ENCODE measurements at places on chromosomes 7 and 10.

- no peak for DNase-seq
Observed at GRCh38 chr7:47534322-47535034, 47.4 kb downstream of the TNS3 start.

DNA sequence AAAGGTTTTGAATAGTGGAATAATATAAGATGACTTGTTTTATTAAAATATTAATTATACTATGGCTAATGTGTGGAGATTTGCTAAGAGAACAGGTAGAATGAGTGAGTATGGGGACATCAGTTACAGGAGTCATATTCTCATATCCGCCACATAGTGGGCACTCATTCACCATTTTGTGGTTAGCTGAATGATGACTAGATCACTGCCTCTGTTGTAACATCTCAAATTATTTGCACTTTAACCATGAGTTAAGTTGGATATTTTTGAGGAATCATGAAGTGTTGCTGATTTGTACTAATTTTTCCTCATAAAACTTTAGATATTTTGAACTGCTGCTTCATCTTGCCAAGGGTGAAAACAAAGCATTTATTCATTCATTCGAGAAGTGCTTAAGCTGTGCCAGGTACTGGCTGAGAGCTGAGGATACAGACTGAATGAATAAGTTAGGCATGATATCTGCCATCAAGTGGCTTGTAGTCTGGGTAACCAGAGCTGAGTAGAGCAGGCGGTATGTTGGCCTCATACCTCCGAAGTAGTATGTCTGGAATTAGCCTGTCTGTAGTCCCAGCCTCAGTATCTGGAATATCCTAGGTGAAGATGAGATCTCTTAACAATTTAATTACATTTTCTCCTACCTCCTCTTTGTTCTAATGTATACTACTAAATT lies 100.5 kb downstream of the ZEB1 start:
- DNase-seq = no peak

- no peak for DNase-seq
Observed at GRCh38 chr7:77205706-77206105, 6.1 kb upstream of the FGL2 start.

DNA sequence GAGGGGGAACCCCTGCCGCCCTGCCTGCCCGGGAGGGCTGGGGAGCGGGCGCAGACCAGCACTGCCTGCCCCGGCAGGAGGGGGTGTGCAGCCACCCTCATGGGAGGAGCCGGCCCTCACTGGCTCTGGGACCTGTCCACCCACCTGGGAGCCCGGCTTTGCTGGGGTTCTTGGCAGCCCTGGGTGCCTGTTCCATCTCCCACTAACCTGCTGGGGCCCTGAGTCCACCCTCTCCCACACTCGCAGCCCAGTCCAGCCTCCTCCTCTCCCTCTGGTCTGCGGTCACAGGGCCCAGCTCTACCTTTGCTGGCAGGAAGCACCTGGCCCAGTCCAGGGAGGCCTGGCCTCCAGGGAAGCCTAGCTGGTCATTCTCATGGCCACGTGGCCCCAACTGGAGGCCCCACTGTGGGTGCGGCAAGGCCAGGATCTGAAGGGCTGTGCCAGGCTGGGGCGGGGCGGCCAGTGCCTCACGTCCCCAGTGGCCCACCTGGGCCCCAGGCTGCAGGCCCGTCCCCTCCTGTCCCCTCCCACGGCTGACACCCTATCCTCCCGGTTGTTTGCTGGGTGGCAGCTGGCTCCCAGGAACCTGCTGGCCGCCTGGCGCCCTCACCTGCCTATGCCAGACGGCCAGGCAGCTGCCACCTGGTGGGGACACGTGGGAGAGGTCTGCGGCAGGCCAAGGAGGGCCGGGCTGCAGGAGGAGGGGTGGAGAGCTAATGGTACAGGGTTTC lies at the start of gene TMEM184A:
TSS of gene TMEM184A (minus strand) at position 393 of the 731 bp plus-strand sequence. CDS start 721 bp downstream, outside the sequence.
- peak; percentile 36 for DNase-seq

- DNase-seq = no peak
Observed at GRCh38 chr10:123585477-123586445, 80.4 kb upstream of the GPR26 start.

GRCh38 chr10:113959383-113959760 lies 84.3 kb upstream of the ADRB1 start:
- DNase-seq = no peak

- DNase-seq = no peak
Observed at GRCh38 chr10:119620241-119621077, 23.7 kb upstream of the TIAL1 start.

GRCh38 chr7:36659172-36659516 lies 65.2 kb downstream of the AOAH start:
- DNase-seq = no peak

- no peak for DNase-seq
Observed at GRCh38 chr10:60604342-60604741, 173.9 kb upstream of the CDK1 start.

- DNase-seq = no peak
Observed at GRCh38 chr10:61901829-61902444, 438 bp downstream of the ARID5B start.

- no peak for DNase-seq
Observed at GRCh38 chr7:91041901-91042484, 222.2 kb upstream of the FZD1 start.

DNA sequence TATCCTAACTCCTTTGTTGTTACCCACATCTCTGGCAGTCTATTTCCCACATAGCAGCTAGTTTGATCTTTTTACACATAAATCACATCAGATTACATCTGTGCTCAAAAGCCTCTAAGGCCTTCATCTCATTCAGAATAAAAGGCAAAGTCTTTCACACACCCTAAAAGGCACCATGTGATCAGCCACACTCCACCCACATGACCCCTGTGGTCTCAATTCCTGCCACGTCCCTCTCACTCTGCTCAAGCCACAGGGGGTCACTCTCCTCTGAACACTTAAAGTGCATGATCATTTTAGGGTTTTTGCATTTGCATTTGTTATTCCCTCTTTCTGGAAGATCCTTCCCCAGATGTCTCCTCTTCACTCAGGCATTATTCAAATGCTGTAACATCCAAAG lies 30.8 kb downstream of the ELAPOR2 start:
- DNase-seq = no peak

GRCh38 chr10:117903854-117904253 lies 142.9 kb downstream of the RAB11FIP2 start:
- no peak for DNase-seq

DNA sequence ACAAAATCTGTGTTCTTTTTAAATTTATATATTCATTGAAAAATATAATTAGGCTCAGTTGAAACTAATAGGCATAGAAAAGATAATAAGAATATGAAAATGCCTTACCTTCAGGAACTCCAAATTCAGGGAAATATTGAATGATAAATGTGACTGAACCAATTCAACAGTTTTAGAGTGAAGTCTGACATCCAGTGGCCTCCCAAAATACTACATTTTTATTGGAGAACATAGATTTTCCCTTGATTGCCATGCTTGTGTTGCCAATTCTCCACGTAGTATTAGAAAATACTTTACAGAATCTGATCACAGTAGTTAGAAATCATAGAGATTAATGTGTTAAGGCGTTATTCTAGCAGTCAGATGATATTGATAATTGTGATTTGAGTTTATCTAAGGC lies 1246.7 kb downstream of the GATA3 start:
- DNase-seq = no peak

- peak; percentile 9 for DNase-seq
Observed at GRCh38 chr10:123614888-123615287, 51.3 kb upstream of the GPR26 start.

- no peak for DNase-seq
Observed at GRCh38 chr10:62961951-62962523, 145.9 kb upstream of the EGR2 start.

- no peak for DNase-seq
Observed at GRCh38 chr7:7992506-7992905, 23.9 kb downstream of the GLCCI1 start.

DNA sequence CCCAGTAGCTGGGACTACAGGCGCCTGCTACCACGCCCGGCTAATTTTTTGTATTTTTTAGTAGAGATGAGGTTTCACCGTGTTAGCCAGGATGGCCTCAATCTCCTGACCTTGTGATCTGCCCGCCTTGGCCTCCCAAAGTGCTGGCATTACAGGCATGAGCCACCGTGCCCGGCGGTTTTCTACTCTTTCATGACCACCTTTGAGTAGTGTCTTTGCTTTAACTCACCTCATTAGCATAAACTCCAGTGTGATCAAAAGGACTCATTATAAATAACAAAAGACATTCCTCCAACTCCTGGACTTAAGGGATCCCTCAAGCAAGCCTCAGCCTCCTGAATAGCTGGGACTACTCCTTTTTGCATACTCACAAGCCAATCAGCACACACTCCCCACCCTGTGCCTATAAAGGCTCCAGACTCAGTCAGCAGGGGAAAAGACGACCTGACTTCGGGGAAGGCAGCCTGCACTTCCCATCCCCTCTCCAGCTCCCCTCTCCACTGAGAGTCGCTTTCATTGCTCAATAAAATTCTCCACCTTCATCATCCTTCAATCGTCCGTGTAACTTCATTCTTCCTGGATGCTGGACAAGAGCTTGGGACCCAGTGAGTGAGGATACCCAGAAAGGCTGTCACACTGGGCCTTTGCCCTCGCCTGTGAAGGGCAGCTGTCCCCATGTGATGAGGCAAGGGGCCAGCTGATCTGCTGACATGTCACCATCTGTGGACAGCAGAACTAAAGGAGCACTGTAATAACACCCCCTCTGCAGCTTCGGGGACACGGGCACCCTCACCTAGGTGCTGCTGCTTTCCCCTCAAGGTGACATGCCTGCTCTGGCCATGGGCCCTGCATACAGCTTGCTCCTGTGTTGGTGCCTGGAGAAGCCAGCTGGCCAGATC lies 35.0 kb upstream of the EIF4H start:
- no peak for DNase-seq

GRCh38 chr10:119872610-119872859 lies at the start of gene MCMBP:
Gene MCMBP, minus strand, starts transcription at chr10:119872843. Its CDS starts 259 bp downstream, at chr10:119872584.
- no peak for DNase-seq

DNA sequence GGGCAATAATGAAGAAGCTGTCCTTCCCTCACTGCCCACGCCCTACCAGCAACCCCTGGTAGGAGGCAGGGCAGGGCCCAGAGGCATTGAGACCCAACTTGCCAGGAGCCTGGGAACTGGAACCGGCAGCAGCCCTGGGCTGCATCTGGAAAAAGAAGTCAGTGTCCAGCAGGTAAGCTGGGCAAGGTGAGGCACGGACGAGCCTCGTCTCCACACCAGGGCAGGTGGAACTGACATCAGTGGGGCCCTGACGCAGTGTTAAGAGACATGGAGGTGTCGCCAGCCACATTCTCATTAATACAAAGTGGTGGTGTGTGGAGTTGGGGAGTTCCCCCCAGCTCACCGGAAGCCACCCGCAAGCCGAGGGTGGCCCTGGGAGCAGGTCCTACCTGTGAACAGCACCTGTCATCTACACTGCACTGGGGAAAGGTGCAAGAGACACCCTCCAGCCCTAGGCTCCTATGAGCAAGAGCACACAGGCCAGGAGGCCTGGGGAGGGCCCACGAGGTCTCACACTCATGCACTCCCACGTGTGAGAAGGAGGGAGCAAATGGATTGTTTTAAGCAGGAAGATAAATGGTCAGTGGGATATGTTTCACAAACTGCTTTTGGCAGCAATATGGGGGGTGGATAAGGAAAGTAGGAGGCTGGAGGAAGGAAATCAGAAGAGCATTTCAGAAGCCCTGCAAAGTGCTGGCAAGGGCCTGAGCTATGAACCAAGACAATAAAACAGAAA lies 53.6 kb downstream of the COBL start:
- DNase-seq = no peak

GRCh38 chr7:105640956-105641810 lies 59.9 kb upstream of the EFCAB10 start:
- DNase-seq = no peak

GRCh38 chr7:108561047-108561619 lies 8.4 kb downstream of the THAP5 start:
- DNase-seq = no peak

DNA sequence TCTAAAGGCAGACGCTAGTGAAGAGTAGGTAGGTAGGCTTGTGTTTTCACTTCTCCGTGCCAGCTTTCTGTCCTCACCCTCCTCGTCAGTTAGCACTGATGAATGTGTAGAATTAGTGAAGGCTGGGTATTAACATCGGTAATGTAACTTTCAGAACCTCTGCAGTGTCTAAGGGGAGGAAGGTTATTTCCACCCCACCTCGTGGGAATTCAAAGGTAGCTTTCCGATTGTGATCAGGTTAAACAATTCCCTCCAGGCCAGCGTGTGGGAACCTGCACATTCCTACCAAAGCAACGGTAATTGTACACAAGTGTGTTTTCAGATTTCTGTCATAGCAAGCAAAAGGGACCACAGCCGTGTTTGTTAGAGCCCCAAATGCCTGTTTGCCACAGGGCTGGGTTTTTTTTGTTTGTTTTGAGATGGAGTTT lies 405.0 kb upstream of the GALNT17 start:
- no peak for DNase-seq

- DNase-seq = no peak
Observed at GRCh38 chr7:94941844-94942632, 34.6 kb downstream of the PPP1R9A start.

- DNase-seq = no peak
Observed at GRCh38 chr7:35878351-35878750, 77.5 kb downstream of the SEPTIN7 start.

DNA sequence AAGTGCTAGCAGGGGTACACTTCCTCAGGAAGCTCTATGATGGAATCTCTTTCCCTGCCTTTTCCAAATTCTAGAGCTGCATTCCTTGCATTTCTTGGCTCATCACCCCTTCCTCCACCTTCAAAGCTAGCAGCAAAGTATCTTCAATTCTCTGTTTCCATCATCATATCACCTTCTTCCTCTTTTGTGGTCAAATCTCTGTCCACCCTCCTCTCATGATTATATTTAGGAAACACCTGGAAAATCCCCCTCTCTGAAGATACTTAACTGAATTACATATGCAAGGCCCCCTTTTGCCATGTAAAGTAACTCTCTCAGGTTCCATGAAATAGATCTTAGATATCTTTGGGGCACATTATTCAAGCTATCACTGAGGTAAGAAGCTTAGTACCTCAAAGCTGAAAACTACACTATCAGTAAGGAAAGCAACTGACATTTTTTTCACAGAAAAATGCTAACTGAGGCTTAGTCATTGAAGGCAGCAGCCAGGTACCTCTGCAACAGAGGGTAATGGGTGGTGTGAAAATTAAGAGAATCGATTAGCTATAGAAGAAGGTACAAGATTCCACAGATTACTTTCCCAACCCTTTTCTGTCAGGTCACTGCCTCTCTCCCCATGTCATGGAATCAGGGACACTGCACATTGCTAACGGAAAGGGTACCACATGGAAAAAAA lies 197.3 kb downstream of the MACC1 start:
- no peak for DNase-seq

DNA sequence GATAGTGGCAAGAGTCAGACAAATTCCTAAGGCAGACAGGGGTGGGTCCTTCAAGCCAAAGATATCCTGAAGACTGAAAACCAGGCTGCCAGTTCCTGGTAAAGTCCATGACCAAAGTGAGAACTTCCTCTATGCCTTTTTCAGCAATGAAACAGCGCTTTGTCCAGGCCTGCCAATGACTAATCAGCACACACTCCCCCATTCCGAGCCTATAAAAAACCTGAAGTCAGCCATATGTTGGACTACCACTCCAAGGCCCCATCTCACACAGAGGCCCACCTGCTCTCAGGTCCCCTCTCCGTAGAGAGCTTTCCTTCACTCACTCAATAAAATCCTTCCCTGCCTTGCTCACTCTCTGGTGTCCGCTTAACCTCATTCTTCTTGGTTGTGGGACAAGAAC lies 402.2 kb downstream of the ANKRD7 start:
- DNase-seq = no peak

GRCh38 chr10:101260764-101261481 lies 31.7 kb upstream of the LBX1 start:
- no peak for DNase-seq
